ENCODE measurements at places on chromosomes 2 and 18. TPM values are rescaled to one million over a fixed set of nuclear protein-coding genes. Genes with fewer than 3 reads are reported as not detected.

The IL1F10 gene
- total RNA-seq, result not detected

The SLC9A2 gene
- total RNA-seq, result not detected

The KCNK3 gene
- total RNA-seq, result not detected

The CGREF1 gene
- 1.7 TPM for total RNA-seq

The PMAIP1 gene
- 13.7 TPM for total RNA-seq
